ENCODE measurements at places on chromosomes 3 and 15.

- no peak for DNase-seq
Measured at GRCh38 chr3:37773911-37774310, 87.8 kb upstream of the CTDSPL start.

- DNase-seq = no peak
Measured at GRCh38 chr15:70635895-70636294, 127.5 kb downstream of the UACA start.

DNA sequence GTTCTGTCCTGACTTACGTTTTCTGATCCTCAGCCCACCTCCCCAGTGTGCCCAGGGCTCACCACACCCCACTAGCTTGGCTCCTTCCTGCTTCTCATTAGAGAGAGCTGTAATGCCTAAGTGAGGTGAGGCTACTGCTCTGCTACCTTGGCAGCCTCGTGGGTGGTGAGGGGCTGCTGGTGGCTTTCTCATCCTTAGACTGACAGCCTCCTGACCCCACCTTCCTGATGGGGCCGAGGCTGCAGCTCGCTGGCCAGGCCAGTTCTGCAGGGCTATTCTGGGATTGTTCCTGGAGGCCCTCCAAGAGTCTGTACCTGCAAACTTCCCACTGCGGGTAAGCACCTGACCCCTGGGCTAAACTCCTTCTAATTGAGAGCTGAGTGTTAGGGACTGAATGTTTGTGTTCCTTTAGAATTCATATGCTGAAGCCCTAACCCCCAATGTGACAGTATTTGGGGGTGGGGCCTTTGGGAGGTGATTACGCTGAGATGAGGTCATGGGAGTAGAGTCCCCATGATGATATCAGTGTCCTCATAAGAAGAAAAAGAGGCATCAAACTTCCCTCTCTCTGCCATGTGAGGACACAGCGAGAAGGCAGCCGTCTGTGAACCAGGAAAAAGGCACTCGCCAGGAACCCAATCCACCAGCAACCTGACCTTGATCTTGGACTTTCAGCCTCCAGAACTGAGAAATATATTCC, 38.1 kb upstream of the IQSEC1 start:
- no peak for DNase-seq

- DNase-seq = no peak
Measured at GRCh38 chr3:3639078-3639477, 160.2 kb upstream of the LRRN1 start.

DNA sequence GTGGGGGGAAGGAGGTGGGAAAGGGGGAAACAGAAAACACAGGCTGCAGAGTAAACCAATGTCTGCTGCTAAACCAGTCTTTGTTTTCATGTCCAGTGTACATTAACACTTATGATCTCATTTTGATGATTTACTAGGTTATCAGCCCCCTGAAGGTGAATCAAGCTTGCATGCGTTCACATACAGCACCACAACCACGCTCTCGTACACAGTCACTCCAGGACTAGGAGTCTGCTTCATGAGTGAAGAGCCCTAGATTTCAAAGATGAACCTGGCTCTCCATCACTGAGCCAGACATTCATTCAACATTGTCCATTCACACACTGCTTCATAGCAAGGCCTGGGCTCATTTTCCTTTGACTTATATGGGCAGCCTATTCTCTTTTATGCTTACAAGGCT, 51.7 kb upstream of the TRIM59 start:
- no peak for DNase-seq

Data from fibroblast of the aortic adventitia (primary cell).